ENCODE measurements at places on chromosomes 2 and 18.
A peak's percentile ranks its signal among the peaks of the same experiment; 100 is the strongest.

DNA sequence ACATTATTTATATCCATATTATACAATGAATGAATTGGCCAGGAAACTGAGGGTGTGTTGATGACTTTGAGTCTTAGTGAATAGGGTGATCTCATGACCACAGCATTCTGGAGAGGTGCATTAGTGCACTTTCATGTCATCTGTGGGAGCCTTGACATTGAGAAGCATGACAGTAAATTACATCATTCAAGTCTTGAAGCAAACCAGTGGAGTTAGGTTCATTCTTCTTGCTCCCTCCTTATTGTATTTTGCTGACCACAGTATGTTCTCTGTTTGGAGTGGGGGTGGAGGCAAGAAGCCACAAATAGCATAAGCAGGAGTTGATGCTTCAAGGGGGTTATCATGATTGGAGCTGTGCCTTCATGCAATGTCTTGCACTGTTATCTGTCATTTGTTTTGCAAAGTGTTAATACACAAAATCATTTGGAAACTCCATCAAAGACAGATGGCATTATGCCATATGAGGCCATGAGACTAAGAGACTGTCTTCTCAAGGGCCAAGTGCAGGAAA, 680.2 kb downstream of the NYAP2 start:
- no peak for DNase-seq

DNA sequence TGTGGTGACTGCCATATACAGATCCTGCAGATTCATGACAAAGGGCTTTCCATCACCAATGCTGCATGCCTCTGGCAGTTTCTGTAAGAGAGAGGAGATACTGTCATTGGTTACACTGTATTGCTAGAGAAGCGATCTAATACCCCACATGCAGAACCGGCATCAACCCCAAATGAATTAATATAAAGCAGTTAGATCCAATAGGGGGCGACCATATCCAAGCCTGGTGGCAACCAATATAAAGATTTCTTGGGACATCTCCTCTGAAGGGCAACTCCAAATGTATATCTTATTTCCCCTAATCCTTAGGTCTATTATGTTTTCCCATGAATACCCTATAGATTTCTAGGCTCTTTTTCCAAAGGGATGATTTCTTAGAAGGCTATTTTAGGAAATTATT, 17.4 kb upstream of the IHH start:
- no peak for DNase-seq

DNA sequence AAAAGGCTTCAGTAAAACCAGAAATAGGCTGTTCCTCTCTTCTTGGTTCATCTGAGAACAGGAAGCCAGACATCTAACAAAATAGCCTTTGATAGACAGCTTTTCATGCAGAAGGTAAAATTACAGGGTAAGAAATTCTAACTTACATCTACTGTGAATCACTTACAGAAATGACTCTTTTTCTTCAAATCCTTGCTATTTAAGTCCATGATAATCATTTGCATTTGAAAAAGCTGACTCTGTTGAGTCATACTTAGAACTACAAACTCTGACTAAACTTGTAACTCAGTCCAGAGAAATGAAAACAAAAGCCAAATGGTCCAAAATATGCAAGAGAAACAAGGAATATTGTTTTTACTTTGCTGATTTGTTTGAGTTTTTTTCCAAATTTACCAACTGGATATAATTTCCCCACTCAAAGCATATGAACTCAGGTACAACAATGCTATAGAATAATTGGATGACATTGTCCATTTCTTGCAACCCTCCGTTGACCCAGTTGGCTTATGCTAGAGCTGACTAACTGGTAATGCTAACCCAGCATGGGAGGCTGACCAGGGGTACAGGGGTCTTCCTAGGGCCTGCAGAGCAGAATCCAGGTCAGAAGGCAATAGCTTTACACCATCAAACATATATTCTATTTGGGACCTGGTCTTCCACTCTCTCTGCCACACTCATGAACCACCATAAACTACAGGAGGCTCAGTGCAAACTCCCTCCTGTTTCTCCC, 18.8 kb upstream of the MREG start:
- DNase-seq, result no peak

GRCh38 chr2:100422320-100423055, 5.0 kb upstream of the CHST10 start:
- DNase-seq, result peak; percentile 19

DNA sequence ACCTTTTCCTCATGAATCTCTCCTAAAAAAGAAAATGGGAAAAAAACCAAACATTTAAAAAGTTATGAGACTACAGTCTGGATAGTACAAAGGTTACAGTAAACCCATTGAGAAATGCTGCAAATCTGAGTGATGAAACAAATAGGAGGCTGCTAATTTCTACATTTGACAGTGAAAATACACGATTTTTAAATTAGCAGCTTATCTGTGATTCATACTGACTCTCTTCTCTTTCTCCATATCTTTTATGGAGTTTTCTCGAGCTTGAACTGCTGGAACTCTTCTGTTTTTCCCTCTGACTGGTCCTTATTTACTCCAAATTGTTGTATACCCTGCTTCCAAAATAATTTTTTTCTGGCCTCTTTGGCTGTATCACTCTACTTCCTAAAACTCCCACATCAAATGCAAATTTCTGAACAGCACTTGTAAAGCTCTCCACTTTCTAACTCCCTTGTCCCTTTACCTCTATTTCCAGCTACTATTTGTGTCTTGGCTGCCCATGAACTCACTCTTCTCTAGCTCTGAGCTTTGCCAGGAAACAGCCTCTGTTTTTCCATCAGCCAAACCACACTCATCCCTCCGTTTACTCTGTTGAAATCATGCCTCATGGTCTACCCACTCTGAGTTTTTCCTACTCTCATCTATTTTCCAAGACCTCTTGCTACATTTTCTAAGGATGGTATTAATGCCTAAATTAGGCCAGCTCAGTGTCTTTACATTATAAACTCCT, 73.7 kb downstream of the RBMS1 start:
- DNase-seq, result no peak

DNA sequence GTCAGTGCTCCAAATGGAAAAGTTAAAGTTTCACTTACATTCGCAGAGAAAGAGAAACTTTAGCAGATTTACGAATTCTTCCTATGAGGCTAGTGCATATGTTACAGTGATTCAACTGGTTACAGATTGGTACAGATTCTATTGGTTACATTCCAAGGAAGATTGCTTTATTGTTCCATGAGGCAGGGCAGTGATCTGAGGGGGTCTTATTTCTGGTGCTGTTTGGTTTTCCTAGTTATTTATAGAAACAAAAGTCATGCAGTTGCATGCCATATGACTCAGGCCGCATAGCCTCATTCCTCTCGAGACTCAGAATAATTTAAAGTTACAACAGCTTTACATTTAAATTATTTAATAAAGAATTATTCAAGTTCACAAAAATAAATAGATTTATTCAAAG, 385.4 kb upstream of the SYT4 start:
- no peak for DNase-seq

DNA sequence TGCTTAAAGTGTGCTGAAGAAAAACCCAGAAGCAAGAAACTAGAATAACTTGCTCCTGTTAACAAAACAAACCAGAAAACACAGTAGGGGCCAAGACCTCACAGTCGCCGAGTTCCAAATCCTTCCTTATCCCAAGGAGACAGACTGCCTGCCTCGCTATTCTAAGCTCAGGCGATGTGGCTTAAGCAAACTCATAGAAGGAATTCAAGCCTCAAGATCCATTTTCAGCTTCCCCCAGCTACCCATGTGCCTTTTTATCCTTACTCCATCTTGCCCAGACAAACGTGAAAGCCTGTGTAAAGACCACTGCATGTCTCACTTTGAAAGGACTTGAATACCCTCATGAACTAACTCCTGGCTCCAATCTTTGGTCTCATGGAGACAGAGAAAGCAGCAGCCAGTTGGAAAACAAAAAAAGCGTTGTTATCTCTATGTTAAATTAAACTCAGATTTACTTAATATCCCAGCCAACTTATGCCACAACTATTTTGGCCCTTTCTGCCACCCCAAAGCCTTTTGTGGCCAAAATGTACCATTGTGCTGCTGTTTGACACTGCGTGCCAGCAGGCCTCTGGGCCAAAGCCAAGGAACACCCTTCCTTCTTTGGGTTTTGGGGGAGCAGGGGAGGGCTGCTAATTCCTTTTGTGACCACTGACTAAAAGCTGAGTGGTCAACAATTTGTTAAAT, 123.2 kb upstream of the FZD5 start:
- no peak for DNase-seq

GRCh38 chr2:191749181-191749540, 71.2 kb downstream of the NABP1 start:
- no peak for DNase-seq

- DNase-seq, result no peak
Measured at GRCh38 chr2:65092791-65093190, 36.6 kb downstream of the CEP68 start.

DNA sequence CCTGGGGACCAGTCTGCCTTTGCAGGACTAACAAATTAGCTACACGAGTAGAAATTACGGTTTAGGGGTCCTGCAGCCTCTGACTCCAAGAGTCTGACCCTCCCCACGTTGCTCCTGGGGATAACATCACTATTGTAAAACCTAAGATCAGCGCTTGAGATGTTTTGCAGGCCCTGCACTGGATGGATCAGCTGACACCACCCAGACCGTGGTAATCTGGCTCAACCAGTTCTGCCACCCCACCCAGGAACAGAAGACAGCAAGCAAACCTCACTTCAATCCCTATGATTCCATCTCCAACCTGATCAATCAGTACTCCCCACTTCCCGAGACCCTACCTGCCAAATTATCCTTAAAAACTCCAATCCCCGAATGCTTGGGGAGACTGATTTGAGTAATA, 31.7 kb downstream of the NGEF start:
- DNase-seq, result no peak

GRCh38 chr2:69781321-69782248, 39.7 kb downstream of the ANXA4 start:
- DNase-seq, result no peak

GRCh38 chr2:17231394-17231965, 286.8 kb downstream of the RAD51AP2 start:
- DNase-seq, result no peak

DNA sequence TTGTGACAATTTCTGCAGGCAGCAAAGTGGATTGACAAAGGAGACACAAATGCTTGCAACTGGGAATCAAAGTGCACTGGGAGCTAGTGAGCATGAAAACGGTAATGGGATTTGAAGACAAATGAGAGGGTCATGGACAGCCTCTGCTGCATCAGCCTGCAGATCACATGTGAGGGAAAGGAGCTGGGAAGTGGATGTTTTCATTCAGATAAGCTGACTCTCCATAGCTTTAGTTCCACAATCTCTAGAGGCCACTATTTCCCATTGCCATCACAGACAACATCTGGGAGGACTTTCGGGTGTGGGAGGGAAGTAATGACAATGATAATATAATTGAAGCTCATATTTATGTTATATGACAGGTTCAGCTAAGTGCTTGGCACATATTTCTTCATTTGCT, 28.4 kb downstream of the ADCYAP1 start:
- DNase-seq, result no peak

DNA sequence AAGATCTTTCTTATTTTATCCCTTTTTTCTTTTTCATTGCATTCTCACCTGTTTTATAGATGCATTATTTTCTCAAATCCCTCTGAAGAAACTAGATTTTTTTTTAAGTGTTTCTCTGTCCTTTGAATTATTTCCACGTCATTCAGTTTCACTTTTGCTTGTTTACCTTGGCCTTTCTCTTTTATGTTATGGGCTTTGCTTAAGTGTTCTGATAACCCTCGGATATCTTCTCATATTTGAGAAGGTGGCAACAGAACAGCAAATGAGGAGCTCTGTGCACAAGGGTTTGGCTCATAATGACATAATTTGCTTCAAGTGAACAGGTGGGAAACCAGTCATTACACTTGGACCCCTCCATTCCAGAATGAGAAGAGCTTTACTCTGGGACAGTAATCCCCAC, 111.9 kb downstream of the C1D start:
- DNase-seq, result no peak

DNA sequence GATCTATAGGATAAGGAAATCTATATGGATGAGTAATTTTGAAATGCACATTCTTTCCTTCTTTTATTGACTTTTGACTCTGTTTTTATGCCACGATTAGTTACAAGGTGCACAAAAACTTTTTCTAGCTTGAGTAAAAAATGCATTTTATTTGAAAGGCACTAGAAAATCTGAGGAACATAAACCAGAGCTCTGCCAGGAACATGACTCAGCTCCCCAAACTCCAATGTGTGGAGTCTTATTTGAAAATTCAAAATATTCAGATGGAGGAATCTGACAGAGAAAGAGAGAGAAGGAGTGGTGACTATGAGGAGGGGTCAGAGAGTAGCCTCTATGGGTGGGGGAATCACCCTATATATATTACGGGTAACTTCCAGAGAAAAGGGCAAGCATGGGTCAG, 231.0 kb downstream of the DCC start:
- DNase-seq, result no peak
